Fibroblast of gingiva (primary cell): ENCODE measurements at places on chromosomes 4 and X.

- DNase-seq: peak; percentile 21
These were observed 86.7 kb downstream of the PTTG2 start for GRCh38 chr4:38046727-38047489.

DNA sequence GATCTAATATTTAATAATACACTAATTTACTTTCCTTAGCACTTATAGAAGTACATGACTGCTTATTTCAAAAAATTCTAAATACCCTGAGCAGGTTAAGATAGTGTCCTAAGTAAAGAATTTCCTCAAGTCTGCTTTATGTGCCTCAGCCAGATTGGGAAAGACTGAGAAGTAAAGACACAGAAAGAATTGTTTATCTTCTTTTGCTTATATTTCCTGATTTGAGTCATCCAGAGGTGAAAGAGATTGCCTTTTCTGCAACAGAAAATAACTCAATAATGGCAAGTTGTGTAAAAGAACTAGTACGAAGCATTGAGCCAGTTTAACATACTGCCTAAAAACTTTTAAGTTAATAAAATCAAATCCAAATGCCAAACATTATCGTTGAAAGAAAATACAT, 45.0 kb downstream of the NAF1 start:
- DNase-seq: no peak

GRCh38 chrX:8194216-8194615, 23.1 kb upstream of the VCX2 start:
- no peak for DNase-seq

- no peak for DNase-seq
These were observed 613 bp downstream of the GLRB start for GRCh38 chr4:157076578-157076947.

GRCh38 chrX:100654261-100654660, 10.3 kb downstream of the SRPX2 start:
- peak; percentile 31 for DNase-seq

DNA sequence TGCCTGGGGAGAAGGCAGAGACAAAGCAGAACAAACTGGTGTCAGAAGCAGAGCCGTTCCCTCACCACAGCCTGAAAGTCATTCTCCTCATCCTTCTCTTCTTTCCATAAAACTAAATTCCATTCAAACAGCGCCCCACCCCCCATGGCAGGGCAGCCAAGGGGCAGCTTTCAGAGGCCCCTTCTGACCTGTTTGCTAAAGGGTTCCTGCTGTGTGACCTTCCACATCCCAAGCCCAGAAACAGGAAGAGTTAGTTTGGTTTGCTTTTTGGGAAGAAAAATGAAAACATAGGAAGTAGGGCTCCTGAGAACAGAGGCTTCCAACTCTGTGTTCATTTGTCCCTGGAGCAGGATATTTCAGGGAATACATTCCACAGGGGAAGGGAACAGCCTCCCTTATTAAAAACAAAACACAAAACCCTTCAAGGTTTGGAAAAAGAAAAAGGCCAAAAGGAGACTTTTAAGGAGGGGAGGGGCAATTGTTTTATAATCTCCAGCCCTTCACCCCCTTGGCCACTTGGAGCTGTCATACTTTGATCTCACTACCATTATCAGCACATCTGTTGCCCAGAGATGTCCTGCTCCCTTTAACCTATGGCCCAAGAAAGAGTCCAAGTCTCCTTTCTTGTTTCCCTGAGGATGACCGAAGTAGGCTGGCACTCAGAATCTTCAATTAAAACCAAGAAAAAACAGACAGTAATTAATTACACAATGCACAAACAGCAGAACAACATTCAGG, 25.3 kb downstream of the STARD8 start:
- DNase-seq: no peak

- DNase-seq: peak; percentile 83
These were observed 231.9 kb upstream of the INTU start for GRCh38 chr4:127400731-127401346.

- DNase-seq: no peak
These were observed 963.2 kb upstream of the PCDH7 start for GRCh38 chr4:29756966-29757365.

GRCh38 chr4:66855956-66856355, 689.3 kb downstream of the CENPC start:
- DNase-seq: no peak

DNA sequence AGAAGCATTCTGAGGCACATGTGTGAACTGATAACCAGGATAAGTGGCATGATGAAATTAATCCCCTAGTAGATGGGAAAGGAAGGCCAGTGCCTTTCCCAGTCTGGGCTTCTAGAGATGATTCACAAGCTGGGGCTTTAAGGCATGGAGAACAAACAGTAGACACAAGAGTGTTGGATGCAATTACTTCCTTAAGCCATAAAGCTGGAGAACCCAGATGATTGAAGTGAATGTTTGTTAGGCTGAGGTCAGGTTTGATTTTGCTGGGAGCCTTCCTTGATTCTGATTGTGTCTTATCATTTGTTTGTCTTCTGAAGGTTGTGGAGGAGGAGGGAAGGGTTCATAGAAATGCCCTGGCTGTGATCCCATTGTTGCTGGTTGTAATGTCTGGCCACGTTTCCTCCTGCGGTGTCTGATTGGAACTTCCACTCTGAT, 125.2 kb downstream of the NHS start:
- DNase-seq: no peak

- peak; percentile 73 for DNase-seq
These were observed 203.4 kb downstream of the ANAPC10 start for GRCh38 chr4:144894573-144894972.

GRCh38 chr4:41323706-41324105, 67.0 kb downstream of the UCHL1 start:
- no peak for DNase-seq
